ENCODE measurements at places on chromosomes 7 and 10.
A peak's percentile ranks its signal among the peaks of the same experiment; 100 is the strongest.

DNA sequence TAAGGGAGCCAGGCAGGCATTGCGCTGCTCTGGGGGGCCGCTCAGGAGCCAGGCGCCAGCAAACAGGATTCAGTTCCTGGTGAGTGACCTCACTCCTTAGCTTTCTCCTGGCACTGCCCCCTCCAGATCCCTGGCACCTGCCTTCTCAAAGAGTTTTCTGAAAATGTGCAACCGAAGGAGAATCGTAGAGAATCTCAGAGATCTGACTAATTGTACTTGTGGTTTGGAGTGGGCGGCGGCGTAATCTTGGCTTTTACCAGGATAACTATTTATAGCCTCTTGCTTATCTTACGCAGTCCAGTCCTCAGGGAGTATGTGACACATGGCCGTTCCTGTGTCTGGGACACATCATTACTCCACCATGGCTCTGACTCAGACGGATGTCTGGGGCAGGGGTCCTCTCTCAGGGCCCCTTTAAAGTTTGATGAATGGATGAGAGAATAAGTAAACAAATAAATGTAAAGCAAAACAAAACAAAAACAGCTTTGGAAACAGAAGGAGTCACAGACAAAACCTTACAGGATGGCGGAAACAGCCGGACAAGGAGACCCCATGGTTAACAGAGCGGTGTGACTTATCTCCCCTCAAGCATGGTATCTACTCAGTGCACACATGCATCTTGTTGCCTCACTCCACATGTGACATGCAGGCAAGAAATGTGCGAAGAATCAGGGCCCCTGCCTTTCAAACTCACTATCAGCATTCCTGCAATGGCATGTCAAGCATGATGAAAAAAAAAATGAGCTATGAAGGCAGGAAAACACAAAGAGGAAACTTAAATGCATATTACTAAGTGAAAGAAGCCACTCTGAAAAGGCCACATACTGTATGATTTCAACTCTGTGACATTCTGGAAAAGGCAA is 99.7 kb downstream of the TNS3 start:
- DNase-seq = peak; percentile 97

DNA sequence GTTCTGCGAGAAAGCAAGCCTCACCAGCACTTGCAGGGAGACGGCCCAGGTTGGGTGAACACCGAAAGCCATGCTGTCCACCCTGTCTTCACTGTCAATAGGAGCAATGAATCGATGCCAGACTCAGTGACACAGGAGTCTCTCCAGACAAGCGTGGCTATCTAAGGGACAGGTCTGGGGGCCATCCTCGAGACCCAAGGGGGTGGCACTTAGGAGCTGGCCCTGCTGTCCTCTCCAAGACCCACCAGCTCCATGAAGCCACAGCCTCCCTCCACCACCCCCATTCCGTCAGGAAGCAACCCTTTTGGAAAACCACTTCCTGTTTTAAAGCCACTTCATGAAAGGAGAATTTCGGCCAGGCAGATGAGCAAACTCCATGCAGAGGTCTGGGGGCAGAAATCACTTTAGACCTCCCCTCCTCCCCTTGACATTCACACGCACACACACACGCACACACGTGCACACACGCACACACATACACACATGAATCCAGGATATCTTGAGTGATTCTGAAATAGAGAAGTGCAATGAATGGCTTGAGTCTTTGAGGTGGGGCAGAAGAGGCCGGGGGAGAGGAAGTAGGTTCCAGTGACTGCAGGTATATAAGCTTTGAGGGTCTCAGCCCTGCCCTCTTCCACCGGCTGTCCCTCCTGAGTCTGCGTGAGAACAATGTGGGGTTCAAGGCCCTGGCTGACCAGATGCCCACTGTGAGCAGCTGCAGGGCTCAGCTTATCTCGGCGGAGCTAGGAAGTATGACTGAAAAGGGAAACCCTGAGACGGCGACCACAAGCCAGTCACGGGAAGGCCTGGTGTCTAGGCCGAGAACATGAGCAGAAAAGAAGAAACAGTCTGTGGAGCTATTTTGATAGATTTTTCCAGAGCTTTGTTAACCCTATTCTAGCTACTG is 25.0 kb downstream of the RGS10 start:
- DNase-seq = peak; percentile 78

GRCh38 chr7:40329601-40330153 is 194.9 kb downstream of the SUGCT start:
- peak; percentile 42 for DNase-seq

- DNase-seq = no peak
Measured at GRCh38 chr10:47288236-47288635, 11.8 kb upstream of the GDF10 start.

DNA sequence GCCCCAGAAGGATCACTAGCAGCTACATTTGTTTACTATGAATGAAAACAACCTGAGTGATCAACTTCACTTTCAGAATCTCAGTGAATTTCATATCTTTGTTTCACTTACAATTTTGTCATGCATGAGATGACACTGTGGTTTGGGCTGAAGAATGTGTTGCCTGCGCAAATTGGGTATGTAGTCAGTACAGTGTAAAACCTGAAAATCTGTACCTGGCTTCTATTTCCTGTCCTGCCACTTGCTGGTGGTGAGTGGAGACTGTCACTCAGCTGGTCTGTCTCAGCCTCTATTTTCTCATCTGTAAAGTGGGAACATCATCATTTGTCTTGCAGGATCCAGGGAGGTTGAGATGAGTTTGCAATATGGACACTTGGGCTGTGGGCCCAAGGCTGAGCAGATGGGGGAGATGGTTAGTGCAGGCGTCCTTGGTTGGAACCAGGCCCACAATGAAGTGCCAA is 118.0 kb downstream of the WDFY4 start:
- no peak for DNase-seq

- DNase-seq = peak; percentile 73
Measured at GRCh38 chr7:18520450-18521235, 25.1 kb downstream of the HDAC9 start.

DNA sequence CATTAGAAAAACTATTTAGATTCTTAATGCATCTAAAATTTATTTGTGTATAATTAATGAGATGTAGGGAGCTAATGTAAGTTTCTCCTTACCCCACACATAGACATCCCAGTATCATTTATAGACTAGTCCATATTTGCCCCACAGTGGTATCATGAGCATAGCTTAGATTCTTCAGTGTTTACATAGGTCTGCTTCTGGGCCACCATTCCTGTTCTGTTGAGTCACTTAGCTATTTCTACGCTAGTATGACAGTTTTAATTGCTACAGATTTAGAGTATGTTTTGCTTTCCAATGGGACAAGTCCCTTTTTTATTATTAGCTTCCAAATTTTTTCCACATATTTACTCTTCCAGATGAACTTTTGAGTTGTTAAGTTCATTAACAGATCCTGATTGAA is 69.4 kb downstream of the MCMBP start:
- DNase-seq = no peak

DNA sequence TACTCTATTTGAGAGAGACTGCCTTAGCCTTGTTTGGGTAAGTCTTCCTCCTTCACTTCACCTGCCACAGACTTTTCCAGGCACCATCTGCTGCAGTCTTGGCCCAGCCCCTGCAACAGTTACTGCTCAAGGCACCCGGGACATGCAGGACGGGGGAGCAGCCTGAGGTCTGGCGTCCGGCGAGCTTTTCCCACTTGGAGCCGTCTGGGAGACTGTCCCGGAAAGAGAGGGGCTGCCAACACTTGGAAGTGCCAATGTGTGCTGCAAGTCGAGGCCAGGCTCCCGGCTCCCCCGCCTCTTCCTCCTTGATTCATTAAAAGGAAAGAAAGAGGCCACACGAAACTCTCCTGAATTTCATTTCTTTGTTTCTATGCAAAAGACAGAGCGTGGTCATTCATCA is 13.7 kb downstream of the HTRA1 start:
- DNase-seq = no peak

DNA sequence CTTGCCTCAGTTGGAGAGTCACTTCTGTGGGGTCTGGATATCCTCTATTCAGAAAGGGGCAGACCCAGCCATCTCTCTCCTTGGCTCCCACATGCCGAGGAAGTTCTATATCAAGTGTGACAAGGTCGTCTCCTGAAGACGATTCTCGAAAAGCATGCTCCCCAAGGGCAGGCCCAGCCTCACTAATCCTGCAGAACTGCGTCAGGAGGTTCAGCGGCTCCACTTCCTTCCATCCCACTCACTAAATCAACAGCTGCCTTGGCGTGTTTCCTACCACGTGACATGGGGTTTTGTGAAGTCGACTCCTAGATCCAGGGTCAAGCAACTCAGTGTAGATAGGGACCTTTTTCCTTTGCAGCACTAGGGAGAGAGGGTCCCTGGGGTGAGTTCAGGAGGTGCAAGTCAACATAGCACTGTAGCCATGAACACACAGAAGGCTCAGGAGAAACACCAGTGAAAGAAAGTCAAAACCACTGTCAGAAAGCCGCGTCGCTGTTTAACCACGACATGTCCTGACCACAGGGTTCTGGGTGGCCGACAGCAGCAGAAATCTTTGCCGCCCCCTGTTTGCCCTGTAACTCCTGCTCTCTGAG is 156.4 kb downstream of the PRPF18 start:
- no peak for DNase-seq

GRCh38 chr10:86770412-86770960 is 14.1 kb downstream of the BMPR1A start:
- no peak for DNase-seq

DNA sequence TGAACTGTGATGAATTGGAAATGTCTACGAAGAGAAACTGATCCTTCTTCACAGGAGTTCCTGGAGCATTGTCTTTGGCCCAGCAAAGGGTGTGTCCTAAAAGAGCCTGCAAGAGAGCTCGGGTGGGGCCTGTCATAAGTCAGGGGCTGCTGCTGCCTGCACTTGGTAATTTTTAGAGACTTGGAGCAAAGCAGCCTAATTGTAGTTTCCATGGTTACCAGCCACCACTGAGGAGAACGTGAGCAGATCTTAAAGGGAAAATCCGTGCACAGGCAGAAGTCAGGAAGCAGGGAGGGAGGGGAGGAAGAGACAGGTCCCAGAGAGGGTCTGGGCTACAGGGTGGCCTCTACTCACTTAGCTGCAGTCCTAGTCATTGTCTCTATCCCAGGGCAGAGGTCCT is 463.6 kb downstream of the PLXNA4 start:
- DNase-seq = no peak

GRCh38 chr7:21427871-21428658 is at the start of gene SP4:
Gene SP4, plus strand, starts transcription at chr7:21428083. Its CDS starts 169 bp downstream, at chr7:21428252.
- peak; percentile 89 for DNase-seq

DNA sequence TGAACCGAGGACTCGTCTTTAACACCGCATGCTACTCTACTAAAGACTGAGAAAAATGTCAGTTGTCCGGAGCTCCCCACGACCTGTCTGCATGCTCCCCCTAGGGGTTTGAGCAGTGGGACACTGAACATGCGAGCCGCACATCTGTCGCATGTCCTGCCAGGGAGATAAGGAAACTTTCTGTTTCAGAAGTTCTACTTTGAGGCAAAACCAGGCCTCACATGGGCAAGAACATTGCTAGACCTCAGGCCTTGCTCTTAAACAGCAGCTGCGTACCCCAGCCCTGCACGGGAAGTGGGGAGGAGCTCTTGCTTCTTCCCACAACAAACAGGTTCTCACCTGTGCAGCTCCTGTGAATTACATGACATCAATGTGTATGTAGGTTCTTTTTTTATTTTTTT is 30.3 kb upstream of the HERPUD2 start:
- no peak for DNase-seq

DNA sequence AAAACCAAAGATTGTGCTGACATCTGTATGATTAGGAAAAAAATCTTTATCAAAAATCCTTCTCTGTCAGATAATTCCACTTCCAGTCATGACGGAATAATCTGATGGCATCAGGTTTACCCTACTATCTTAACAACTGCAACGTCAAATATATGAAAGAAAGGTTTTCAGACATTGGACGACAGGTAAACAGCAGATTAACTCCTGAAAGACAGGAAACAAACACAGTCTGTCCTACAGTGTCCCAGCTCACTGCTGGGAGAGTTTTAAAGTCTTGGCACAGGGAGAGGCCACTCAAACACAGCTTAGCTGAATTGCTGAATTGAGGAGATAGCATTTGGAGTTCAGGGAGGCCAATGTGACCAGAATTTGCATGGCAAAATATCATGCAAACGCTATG is 186.3 kb upstream of the KCTD7 start:
- DNase-seq = no peak

- no peak for DNase-seq
Measured at GRCh38 chr10:2120746-2121145, 383.4 kb upstream of the ADARB2 start.

GRCh38 chr7:24656608-24657007 is 83.4 kb downstream of the PALS2 start:
- no peak for DNase-seq

DNA sequence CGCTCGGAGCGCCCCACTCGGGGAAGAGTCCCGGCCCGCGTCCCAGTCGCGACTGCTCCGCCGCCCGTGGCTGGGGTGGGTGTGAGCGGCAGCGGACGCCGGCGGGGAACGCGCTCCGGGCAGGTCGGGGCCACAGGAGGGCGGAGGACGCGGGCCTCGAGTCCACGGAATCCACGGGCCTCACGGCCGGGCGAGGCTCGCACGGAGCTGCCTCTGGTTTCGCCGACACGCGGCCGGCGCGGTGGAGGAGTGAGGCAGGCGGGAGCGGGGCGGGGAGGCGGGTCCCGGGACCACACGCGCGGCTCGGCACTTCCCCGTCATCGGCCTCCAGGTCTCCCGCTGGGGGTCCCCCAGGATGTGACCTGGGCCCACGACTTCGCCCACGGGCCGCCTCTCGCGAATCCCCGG is 533 bp upstream of the NKX6-2 start:
- DNase-seq = no peak

DNA sequence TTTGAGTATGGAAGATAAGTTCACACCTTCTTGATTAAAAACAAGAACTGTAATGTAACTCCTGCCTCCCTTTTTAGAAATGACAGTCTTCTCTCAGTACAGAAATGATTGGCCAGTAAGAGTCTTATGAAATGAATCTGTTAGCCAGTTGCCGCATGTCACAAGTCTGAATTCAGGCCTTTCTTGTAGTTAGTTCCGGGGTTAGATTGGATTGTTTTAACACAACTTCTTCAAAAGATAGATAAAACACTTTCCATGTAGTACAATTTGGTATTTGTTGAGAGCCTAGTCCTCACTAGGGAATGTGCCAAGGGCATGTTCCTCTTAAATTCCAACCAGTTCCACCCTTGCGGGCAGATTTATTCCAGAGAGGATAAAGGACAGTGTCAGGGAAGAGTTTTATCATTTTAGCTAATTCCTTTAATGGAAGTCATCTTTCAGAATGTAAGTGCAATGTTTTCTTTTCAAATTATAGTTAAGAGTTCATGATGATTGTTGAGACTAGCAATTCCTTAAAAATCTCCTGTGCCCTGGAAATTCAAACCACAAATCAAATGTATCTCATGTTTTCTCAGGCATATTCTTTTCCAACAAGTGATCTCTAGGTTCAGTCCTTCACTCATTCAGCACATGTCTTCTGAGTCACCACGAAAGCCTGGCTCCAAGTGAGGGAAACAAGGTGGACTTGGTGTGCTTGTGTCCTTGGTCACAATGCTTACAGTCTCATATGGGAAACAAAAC is 4.1 kb downstream of the FHIP2A start:
- DNase-seq = peak; percentile 58
